ENCODE measurements at places on chromosomes 12 and 14. TPM values are rescaled to one million over a fixed set of nuclear protein-coding genes. Genes with fewer than 3 reads are reported as not detected.

DNA sequence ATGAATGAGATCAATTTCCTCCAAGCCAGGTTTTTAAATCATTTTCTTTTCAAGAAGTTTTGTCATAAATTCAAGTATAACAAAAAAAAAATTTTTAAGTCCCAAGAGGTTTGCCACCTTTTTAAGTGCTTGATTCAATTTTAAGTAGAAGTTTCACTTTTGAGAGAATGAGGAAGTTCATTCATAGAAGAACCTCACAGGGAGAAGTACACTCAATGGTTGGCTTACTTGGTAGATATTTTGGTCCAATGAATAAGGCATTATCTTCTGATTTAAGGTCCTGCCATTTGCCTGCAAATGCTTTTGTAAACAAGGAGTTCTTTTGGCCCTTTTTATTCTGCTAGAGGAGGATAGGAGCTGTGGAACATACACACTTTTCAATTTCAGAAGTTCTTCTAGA is 96.7 kb upstream of the NOVA1 start:
- DNase-seq, result no peak

GRCh38 chr12:68557011-68557730 is 53.5 kb upstream of the RAP1B start:
- no peak for DNase-seq

GRCh38 chr14:75049731-75050201 is 1.5 kb downstream of the MLH3 start:
- DNase-seq, result no peak

Gene TAS2R9
- polyA plus RNA-seq, result not detected

Gene PLXNC1
- 10.4 TPM for polyA plus RNA-seq

Gene SERPINA10
- polyA plus RNA-seq, result 0.06 TPM

Gene SLCO1C1
- 1.8 TPM for polyA plus RNA-seq

Data from left lung (tissue), 14 donors.